ENCODE measurements at places on chromosomes 16 and 17.

DNA sequence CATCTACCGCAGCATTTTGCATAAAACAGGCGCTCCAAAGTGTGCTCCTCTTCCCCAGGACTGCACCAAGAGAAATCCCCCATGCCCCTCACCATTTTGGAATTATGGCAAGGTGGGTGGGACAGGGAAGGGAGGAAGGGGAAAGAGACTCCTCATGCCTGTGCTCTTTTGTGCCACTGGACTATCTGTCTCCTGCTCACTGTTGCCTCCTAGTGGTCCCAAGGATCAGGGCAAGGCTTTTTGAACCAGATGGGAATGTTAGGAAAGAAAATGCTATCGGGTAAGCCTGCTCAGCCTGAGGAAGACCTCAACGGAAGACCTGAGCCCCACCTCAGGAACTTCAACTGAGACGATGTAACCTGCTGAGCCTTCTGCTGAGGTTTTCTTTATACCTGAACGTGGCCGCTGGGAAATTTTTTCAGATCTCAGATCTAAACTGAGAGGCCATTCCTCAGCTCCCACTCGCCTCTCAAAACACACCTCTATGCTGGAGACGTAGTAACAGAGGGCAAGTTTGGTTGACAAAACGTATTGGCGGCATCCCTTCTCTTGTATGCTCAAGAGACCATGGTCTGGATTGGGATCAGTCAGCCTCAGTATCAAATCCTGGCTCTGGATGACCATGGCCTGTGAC is 58.3 kb downstream of the SPACA3 start:
- DNase-seq: no peak

GRCh38 chr16:27945233-27945973 is 118.1 kb downstream of the GSG1L start:
- DNase-seq: no peak

- no peak for DNase-seq
Observed at GRCh38 chr16:13289515-13289914, 388.1 kb downstream of the SHISA9 start.

- DNase-seq: no peak
Observed at GRCh38 chr16:9318764-9319163, 227.3 kb downstream of the HAPSTR1 start.

DNA sequence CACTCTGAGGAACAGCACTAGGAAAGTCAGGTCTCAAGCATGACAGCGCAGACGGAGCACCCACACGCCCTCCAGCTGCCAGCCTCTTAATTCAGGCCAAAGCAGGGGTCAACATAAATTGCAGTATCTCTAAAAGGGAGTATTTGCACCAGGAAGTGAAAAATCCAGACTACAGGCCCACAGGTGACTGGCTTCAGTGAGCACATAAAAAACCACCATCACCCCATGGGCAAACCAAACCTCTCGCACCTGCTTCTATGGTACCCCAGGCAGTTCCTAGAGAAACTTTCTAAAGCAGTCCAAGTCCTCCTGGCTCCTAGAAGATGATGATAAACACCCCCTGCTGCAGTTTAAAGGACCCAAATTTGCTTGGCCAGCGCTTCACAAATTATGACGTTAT is 129.8 kb downstream of the ZNF423 start:
- no peak for DNase-seq

- no peak for DNase-seq
Observed at GRCh38 chr17:38893607-38894006, 23.7 kb downstream of the LASP1 start.

All from activated T-helper 1 cell treated with anti-CD3 and anti-CD28 coated beads, Interleukin-2, amount 50 U/mL, for 16 hours (primary cell).